ENCODE measurements at places on chromosomes 16 and 17.
A peak's percentile ranks its signal among the peaks of the same experiment; 100 is the strongest.

- DNase-seq: no peak
These were observed 50.0 kb downstream of the NUP93 start for GRCh38 chr16:56779906-56780305.

DNA sequence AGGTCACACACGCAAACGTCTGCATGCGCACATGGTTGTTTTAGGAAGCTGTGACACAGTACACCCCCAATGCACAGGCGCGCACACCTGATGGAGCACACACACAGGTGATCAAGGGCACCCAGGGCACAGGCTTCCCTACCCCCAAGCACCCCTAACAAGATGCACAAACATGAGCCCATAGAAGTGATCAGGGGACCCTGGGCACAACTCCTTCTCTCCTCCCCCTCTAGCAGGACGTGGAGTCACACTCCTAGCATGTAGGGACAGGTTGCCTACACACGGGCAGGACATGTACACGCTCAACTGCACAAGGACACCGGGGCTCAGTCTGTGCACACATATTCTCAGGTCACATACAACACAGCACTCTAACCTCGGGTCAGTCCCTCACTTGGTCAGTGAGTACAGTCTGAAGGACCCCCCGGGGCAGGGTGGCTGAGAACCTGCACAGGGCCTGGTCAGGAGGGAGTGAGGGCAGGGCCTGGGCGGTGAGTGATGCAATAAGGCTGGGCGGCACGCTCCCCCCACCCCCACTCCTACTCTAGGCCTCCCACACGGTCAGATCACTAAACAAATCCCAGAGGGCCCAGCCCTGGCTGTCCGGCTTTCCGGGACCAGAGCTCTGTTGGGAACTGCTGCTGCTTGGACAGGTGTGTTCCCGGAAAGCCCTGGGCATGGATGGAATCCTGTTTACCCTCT, 751 bp upstream of the DOC2B start:
- no peak for DNase-seq

GRCh38 chr17:40099619-40100418, 570 bp downstream of the NR1D1 start:
- DNase-seq: peak; percentile 53

GRCh38 chr17:2090804-2091534, 36.1 kb downstream of the HIC1 start:
- no peak for DNase-seq

- DNase-seq: no peak
These were observed 41.5 kb downstream of the NF1 start for GRCh38 chr17:31136319-31136718.

- no peak for DNase-seq
These were observed 7.9 kb downstream of the AANAT start for GRCh38 chr17:76475302-76475701.

DNA sequence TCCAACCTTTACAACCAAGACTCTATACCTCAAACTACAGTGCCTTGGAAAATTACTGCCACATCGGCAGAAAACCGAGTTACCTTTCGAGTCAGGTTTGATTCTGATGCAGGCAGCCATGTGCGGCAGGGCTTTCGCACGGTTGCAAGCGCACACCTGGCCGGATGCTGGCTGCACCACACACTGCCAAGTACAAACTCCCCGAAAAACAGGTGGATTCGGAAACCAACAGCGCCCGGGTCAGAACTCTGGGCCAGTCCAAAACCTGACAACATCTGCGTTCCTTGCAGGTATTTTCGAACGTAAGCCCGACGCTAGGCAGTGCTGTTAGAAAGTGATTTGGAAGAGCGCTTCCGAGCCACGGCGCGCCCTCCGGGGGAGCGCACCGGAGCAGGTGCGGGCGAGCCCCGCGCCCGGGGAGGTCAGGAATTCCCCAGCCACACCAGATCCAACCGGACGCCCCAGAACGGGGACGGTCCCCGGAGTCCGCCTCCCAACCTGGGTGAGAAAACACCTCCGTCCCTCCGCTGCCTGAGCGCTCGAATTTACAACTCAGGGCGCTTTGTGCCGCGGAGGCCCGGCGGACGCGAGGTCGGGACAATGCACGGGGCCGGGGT, 1.2 kb downstream of the USP7 start:
- DNase-seq: peak; percentile 73

- DNase-seq: no peak
These were observed 37.2 kb downstream of the CCDC182 start for GRCh38 chr17:57707892-57708291.

DNA sequence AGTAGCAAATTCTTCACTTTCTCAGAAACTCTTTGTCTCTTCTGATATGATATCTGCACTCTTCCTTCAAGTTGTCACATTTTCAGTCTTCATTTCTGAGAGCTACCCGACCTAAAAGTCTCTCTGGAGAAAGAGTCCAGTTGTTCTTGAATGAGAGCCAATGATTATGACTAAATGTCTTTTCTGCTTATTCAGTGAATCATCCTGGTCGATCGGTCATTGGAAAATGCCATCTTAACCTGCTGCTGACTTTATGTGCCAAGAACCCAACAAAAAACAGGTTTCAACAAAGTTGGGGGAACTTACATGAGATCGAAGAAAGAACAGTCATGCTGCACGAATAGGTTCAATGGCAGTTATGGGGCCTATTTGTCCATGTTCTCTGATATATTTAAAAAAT, 15.9 kb downstream of the SOX9 start:
- DNase-seq: no peak

DNA sequence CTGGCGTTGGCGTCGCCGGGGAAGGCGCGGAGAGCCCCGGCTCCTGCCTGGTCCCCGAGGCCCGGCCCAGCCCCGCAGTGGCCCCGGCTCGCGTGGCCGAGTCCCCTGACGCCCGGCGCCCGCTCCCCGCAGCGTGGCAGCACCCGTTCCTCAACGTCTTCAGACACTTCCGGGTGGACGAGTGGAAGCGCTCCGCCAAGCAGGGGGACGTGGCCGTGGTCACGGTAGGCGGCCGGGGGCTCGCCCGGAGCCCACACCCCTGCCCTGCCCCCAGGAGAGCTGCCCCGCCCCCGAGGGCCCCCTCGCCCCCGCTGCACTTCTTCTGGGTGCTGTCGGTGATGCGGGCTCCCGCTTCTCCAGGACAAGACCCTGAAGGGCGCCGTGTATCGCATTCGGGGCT, 466 bp downstream of the WDR90 start:
- no peak for DNase-seq

- no peak for DNase-seq
These were observed 15.3 kb downstream of the NPLOC4 start for GRCh38 chr17:81621494-81622130.

DNA sequence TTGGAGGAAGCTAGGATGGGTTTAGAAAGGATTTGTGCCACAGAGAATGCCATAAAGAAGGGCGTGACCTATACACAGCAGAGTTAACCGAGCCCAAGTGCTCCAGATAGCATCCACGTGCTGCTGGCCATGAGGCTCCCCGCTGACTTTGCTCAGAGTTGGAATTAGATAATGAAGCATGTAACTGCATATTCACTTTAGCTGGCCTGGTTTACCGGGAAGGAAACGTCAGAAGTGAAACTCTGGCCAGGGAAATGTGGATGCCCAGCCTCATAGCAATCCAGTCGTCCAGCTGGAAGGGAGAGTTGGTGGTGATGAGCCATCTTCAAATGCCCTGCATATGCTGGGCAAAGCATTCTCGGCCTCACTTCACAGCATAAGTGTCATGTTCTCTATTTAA, 6.1 kb downstream of the KRT35 start:
- no peak for DNase-seq

DNA sequence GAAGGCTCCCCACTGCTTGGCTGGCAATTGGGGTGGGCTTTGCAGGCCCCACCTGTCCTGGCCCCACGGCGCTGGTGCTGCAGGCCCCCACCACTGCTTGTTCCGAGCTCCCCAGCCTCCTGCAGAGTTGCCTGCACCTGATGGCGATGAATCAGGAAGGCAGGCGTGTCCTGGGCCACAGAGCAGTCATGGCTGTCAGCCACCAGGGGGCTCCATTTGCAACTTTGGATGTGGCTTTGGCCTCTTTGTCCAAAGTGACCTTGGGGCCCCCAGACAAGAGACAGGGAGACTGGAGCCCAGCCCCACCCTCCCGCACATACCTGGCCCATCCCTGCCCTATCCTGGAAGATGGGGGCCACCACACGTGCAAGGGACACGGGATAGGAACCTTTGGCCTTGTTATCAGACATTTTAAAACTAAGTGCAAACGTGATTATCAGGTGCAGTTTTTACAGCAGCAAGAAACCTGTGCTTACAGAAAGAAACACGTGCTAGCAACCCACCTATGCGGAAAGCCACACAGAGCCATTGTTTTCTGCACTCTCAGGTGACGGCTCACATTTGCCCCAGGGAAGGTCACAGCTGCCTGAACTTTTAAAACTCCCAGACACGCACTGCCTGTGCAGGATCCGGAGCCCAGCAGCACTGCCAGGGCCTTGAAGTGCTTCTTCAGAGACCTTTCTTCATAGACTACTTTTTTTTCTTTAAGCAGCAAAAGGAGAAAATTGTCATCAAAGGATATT, at the start of gene DNASE1:
Gene DNASE1, plus strand, starts transcription at position 443 of the 743 bp plus-strand sequence. CDS start 683 bp downstream, outside the sequence.
- DNase-seq: peak; percentile 41

DNA sequence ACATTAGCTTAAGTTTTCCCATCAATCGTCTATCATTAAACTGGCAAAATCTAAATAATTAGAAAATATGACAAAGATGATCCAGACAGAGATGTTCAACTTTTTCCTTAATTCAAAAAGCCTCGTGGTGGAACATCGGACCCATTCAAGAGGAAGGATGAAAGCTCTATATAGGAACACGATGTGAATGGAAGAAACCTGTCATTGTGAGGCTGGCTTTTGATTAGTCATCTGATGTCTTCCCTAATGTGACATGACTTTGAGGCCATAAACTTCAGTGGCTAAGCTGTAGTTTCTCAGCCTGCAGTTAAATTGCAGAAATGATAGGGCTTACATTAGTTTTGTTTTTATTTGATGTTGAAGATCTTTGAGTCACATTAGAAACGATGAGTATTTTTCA, 1.0 kb downstream of the AMZ2 start:
- no peak for DNase-seq

- no peak for DNase-seq
These were observed 32.9 kb upstream of the CLEC18A start for GRCh38 chr16:69918241-69918640.

DNA sequence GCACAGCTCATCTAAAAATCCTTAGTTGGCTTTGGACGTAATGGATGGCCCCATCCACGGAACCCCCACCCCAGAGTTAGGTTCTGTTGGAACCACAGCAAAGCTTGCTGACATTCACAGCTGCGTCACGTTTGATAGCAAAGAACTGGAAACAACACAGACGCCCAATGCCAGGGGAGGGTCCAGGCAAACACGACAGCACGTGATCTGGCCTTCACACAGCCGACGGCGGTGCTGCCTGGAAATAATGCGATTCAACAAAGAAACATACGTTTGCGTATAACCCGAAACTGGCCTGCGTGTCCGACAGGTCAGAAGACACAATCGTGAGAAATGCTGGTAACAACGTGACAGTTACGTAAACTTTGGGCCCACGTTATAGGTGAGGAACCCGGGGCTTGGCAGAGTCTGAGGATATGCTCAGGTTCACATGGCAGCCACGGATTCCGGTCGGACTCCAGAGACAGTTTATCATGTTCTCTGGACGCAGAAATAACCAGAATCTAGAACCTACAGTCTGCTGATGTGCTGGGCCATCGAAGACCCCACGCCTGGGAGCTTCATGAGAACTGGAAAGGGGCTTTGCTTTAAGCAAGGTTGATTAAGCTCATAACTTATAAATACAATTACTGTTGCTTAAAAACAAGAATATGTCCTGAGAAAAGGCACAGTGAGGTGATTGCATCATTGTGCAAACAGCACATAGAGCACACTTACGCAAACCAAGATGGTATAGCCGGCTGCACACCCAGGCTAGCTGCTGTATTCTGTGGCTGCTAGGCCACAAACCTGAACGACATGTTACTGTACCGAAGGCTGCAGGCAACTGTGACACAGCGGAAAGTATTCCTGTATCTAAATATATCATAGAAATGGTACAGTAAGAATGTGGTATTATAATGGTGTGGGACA, 70.4 kb downstream of the RPH3AL start:
- no peak for DNase-seq

DNA sequence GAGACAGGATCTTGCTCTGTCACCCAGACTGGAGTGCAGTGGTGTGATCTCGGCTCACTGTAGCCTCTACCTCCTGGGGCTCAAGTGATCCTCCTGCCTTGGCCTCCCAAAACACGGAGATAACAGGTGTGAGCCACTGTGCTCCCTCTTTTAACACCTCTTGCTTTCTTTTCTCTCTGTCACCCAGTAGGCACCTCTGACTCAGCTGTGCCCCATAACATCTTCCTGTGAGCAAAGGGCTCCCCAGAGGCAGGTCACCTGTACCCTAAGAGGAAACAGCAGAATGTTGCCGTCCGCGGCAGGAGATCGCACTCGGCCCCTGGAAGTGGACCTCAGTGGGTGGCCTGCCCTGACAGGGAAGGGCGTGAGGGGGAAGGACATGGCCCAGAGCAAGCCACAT, 918 bp upstream of the NLRC3 start:
- DNase-seq: no peak

DNA sequence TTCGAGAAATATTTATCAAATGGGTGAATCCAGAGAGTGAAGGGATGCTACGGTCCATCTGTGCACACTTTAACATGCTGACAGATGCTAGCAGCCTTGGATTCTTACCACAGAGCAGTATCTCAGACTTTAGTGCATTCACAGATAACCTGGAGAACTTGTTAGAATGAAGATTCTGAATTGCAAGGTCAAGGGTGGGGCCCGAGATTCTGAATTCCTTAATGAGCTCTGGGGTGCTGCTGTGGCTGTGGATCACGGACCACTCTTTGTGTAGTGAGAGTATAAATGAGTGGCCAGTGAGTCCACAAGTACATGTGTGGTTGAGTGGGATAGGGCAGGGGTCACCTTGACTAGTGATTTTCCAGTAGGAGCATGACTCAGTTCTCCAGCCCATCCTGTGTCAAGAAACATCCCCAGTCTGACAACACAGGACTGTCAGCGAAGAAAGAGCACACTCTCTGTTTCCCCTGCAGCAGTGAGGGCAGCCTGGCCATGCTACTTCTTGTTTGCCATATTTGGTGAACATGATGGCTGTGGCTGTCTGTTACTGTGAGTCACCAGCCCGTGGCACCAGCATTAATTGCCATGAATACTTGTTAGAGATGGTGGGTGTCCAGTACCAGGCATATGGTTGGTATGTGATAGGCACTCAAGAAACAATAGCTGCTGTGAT, 13.0 kb upstream of the SALL1 start:
- DNase-seq: no peak

GRCh38 chr16:56542039-56542438, 22.2 kb upstream of the BBS2 start:
- no peak for DNase-seq

Data from CD4-positive, alpha-beta T cell treated with Interferon gamma for 1 hour (primary cell).